ENCODE measurements at places on chromosomes 11 and 22.

DNA sequence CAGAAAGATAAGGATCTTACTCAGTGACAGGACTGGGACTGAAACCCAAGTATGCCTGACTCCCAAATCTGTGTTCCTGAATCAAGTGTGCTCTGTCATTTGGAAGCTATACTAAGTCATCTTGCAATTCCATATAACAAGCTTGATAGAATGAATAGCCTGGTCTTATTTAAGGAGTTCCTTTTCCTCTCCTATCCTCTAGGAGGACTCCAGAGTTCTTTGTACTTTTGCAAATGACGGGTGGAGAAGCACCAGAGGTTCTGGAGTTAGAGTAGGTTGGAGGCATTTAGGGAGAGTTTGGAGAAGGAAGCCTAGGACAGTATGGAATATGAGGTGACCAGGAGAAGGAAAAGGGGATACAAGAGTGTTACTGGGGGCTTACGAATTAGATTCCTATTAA, 92.9 kb upstream of the RCN1 start:
- no peak for DNase-seq

- no peak for DNase-seq
These were observed 47.0 kb upstream of the PSMA1 start for GRCh38 chr11:14567064-14567651.

- DNase-seq, result no peak
These were observed 429.5 kb downstream of the BUD13 start for GRCh38 chr11:116343270-116343669.

DNA sequence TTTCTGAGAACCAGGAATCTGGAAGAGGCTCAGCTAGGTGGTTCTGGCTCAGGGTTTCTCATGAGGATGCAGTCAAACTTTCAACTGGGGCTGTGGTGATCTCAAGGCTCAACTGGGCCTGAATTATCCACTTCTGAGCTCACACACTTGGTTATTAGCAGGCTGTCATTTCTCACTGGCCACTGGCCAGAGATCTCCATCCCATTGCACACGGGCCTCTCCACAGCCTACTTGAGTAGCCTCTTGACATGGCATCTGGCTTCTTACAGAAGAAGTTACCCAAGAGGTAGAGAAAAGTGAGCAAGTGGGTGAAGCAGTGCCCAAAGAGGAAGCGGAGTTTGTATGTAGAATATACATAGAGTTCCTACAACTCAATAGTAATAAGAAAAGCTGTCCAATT, 16.0 kb downstream of the CALCA start:
- no peak for DNase-seq

- no peak for DNase-seq
These were observed 24.9 kb downstream of the CLPB start for GRCh38 chr11:72409458-72409857.

GRCh38 chr11:123653827-123654565, 428 bp downstream of the SCN3B start:
- no peak for DNase-seq

DNA sequence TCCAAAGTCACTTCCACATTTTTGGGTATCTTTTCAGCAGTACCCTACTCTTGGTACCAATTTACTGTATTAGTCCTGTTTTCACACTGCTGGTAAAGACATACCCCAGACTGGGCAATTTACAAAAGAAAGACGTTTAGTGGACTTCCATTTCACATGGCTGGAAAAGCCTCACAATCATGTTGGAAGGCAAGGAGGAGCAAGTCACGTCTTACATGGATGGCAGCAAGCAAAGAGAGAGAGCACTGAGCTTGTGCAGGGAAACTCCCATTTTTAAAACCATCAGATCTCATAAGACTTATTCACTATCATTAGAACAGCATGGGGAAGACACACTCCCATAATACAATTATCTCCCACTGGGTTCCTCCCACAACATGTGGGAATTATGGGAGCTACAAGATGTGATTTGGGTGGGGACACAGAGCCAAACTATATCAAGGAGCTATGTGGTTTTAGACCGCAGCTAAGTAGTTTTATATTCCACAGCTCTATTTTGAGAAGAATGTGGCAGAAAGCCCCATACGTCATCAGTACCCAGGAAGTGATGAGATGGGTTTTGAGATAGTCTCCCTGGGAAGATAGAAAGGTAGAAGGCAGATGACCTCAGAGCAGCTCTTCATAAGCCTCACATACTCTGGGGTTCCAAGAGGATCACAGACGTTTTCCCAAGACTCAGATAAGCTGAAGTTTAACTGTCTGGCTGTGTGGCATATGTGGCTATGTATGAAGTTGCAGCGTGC, 96.3 kb downstream of the APIP start:
- DNase-seq, result no peak

DNA sequence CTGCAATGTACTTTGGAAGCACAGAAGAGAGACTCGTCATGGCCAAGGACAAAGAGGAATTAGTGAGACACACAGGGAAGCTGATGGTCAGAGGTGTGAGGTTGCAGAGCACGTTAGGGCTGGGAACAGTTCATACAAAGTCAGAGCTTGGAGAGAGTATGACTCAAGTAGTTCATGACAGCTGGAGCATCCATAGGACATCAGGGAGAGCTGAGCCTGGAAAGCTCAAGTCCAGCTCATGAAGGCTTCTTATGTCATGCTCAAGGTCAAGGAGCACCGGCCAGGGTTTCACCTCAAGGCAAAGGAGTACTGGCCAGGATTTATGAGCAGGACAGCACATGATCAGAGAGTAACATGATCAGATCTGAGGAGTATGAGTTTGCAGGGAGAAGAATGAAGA, 64.6 kb upstream of the CHST1 start:
- DNase-seq, result no peak

DNA sequence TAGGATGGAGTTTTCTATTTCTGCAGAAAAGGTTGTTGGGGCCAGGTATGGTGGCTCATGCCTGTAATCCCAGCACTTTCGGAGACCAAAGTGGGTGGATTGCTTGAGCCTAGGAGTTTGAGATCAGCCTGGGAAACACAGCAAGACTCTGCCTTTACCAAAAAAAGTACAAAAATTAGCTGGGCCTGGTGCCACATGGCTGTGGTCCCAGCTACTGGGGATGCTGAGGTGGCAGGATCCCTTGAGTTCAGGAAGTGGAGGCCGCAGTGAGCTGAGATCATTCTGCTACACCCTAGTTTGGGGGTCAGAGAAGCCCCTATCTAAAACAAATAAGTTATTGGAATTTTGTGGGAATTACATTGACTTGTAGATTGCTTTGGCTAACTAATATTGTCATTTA, 71.7 kb downstream of the FDX1 start:
- DNase-seq, result no peak

DNA sequence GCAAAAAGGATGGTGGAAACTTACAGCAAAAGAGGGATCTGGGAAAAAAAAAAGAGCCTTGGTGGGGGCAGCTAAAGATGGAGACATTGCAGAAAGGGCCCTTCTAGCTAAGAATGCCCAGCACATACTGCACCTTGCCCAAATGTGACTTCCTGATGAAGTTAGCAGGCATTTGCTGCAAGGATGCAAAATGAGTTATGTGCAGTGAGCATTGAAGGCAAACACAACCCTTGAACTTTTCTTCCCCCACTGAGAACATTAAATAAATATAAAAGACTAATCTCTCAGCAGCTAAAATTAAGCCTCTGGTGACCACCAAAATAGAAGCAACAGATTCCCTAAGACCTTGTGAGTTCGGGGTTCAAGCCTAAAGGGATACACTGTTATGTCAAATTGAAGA, 129.9 kb downstream of the ARL14EP start:
- DNase-seq, result no peak

DNA sequence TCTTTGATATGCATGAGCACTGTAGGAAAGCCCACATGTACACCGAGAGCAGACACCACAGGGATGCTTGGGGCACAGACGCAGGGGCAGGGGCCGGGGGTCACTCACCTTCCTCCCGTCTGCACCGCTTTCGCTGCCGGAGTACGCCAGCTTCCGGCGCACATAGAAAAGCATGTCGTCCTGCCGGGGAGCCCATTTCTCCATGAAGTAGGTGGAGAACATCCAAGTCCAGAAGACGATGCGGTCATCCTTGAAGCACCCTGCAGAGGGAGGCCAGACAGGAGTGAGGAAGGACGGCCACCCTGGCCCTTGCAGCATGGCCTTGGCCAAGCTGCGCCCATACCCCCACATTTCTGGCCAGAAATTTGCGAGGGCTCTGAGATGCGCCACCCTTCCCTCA, 28.8 kb downstream of the KIAA0930 start:
- no peak for DNase-seq

- DNase-seq, result no peak
These were observed 716.5 kb downstream of the NELL1 start for GRCh38 chr11:21385669-21386440.

DNA sequence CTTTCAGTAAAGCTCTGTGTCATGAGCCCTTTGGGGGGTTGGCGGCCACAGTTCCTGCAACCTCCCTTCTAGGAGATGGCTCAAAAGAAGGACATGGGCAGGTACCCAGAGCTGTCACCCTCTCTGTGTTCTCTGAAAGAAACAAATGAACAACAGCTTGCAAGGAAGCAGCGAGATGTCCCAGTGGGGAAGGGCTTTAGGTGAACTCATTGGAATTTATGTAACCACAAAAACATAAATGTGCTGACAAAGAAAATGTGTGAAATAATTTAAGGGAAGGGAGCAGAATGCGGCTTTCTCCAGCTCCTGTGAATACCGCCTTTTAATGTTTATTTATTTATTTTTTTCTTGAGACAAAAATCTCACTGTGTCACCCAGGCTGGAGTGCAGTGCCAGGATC, 3.3 kb downstream of the PARVG start:
- no peak for DNase-seq

- no peak for DNase-seq
These were observed 14.0 kb downstream of the LAYN start for GRCh38 chr11:111554532-111554931.

- DNase-seq, result no peak
These were observed 406.3 kb downstream of the BUD13 start for GRCh38 chr11:116366451-116366850.

DNA sequence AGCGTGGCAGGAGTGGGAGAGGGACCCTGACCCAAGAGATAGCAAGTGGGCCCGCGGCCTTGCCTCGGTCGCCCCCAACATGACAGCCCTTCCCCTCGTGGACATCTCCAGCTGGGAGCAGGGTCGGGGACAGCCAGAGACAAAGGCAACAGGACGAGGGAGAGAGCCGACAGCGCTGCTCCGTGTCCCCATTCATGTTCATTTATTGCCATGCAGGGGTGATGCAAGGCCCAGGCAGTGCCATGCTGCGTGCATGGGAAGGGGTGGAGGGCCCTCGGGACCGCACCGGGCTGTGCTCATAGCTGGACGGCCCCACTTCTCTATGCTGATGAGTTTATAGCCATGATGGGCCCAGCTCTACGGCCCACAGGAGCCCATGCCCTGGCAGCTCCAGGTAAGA, 12.7 kb downstream of the MRPL23 start:
- no peak for DNase-seq

- no peak for DNase-seq
These were observed 874.5 kb downstream of the BRD1 start for GRCh38 chr22:48953103-48953720.

DNA sequence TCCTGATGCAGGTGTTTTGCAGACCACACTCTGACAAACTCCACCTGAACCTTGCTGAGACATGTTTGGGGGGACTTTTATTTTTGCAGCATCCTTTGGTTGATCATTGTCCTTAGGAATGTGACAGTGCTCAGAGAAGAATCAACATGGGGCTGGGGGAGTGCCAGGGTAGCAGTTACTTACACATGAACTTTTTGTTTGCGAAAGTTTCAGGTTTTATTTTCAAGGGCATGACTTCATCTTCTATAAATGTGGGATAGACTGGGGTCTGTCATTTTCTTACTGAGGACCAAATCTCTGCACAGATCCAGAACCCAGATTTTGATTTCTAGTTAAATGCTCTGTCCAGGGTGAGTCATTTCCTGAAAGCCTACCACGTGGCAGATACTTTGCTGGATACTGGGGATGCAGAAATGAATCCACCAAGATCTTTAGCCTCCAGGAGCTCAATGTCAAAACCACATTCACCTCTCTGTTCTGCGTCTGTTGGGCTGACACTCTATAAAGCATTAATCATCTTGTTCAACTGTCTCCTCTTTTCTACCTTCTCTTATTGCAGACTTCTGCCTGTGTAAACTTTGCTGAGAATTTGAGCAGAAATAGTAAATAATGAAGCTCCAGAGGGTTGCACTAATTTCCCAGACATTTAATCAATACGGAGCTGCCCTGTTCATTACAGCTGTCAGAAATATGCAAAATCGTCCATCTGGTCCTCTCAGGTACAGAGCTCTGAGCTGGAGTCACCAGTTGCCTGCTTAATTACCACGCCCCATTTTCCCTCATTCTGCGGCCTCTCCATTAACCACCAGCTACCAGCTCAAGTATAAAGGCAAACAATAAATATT, 387.9 kb downstream of the MIAT start:
- peak; percentile 13 for DNase-seq

GRCh38 chr11:1936781-1937615, 10.1 kb upstream of the MRPL23 start:
- no peak for DNase-seq

DNA sequence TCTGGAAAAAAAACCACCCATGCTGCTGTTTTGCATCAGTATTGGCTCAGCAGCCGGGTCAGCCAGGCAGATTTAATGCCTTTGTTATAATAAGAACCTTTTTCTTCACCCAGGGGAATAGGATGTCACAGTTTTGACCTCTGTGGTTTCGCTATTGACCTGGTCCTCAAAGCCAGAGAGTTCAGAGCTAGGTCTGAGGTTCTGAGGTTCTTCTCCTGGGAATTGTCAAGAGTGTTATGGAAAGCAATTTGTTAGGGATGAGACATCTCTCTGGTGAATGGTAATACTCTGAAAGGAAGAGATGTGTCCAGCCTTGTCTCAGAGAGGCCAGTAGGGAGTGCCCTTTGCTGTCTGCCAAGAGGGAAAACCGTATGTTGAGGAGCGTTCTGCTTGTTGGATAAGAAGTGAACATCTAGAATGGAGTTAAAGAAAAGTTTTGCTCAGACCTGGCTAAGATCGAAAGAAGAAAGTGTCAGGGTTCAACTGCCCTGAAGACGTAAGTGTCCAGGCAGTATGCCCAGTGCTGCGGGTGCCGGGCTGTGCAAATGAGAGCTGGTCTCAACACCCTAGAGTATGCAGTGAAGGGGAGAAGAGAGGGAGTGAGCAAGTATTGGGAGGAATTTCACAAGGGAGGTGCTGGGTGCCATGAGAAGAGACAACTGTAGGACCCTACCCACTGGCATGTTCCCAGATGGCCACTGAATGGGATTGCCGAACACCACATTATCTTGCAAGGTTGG, 150.9 kb upstream of the TTC12 start:
- peak; percentile 5 for DNase-seq

Data from HCEC 1CT (cell line).